ENCODE measurements at places on chromosomes 6 and 20. TPM values are rescaled to one million over a fixed set of nuclear protein-coding genes. Genes with fewer than 3 reads are reported as not detected.

The TRAPPC3L gene
- not detected for total RNA-seq

The SMPDL3A gene
- total RNA-seq = 1.4 TPM

The HLA-DQB2 gene
- not detected for total RNA-seq

The PLCB1 gene
- 17.6 TPM for total RNA-seq

The FRS3 gene
- total RNA-seq = 24.7 TPM

The AGPAT4 gene
- total RNA-seq = 11.9 TPM

The NKAPL gene
- not detected for total RNA-seq

DNA sequence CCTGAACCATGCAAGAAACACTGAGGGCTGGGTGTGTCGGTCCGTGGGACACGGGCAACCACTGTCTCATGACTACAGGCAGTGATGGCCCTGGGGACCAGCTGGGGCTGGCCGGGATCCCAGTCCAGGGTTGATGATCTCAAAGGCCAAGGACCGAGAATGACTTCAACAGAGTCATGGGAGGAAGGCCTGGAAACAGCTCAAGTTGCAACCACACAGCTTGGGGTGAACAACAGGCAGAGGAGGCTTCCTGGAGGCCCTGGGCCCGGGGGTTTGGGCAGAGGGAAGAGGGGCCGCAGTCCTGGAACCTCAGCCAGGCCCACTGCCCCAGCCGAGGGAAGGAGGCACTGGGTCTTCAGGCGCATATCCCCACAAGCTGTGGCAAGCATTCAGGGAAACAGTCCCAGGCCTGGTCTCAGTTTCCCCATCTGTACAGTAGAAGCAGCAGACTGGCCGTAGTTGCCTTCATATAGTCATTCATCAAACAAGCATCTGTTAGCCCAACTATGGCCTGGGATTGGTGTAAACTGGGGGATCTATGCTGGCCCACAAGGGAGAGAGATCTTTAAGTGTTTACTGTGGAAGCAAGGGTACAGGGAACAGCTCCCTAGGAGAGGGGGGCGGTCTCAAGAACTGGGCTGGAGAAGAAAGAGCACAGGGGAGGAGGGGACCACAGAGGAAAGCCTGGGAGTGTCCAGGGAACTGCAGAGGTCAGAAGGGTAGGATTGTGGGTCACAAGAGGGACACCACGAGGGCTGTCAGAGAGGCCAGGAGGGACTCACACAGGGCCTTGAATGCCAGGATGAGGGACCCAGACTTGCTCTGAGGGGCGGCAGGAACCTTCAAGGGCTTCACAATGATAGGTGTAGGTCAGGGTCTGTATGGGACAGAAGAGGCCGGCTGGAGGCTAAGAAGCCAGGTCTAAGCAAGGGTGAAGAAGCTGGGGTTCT is 2.1 kb downstream of the MYL9 start:
- H3K36me3 ChIP-seq = peaks cover 34% of the 10 kb centered on the region
- no peaks in the 10 kb centered on the region for H3K27me3 ChIP-seq
- H3K4me1 ChIP-seq = peaks cover 39% of the 10 kb centered on the region
- peak overlapping the region; percentile 67 for H3K4me3 ChIP-seq

DNA sequence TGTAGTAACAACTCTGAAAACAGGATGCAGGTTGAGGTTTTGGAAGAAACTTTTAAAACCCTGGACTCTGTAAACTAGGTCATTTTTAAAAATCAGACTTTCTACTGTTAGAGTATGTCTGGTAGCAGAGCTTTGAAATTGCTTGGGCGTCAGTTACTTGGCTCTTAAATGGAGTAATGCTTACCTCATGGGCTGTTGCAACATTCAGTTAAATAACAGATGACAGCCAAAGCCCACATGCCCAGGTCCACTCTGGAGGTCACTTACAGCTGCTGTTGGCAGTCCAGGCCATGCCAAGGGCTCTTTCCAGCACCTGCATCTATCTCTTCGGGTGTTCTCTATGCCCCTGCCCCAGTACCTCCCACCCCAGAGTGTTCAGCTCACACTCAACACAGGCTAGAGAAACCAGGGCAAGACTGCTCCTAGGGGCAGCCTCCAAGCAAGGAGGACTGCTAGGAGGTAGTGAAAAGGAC is 96.4 kb downstream of the BANF2 start:
- no peaks in the 10 kb centered on the region for H3K36me3 ChIP-seq
- H3K4me3 ChIP-seq = no peak overlapping the region
- no peaks in the 10 kb centered on the region for H3K27me3 ChIP-seq
- H3K27ac ChIP-seq = no peak overlapping the region

GRCh38 chr6:117706504-117706903 is 31.2 kb downstream of the NUS1 start:
- no peaks in the 10 kb centered on the region for H3K4me1 ChIP-seq
- peaks cover 14% of the 10 kb centered on the region for H3K36me3 ChIP-seq
- no peaks in the 10 kb centered on the region for H3K27me3 ChIP-seq
- no peak overlapping the region for H3K27ac ChIP-seq
- no peak for DNase-seq

GRCh38 chr6:147467886-147468285 is 40.6 kb upstream of the SAMD5 start:
- H3K4me1 ChIP-seq = no peaks in the 10 kb centered on the region
- no peak overlapping the region for H3K27ac ChIP-seq
- H3K4me3 ChIP-seq = no peak overlapping the region
- DNase-seq = no peak
- H3K27me3 ChIP-seq = no peaks in the 10 kb centered on the region

DNA sequence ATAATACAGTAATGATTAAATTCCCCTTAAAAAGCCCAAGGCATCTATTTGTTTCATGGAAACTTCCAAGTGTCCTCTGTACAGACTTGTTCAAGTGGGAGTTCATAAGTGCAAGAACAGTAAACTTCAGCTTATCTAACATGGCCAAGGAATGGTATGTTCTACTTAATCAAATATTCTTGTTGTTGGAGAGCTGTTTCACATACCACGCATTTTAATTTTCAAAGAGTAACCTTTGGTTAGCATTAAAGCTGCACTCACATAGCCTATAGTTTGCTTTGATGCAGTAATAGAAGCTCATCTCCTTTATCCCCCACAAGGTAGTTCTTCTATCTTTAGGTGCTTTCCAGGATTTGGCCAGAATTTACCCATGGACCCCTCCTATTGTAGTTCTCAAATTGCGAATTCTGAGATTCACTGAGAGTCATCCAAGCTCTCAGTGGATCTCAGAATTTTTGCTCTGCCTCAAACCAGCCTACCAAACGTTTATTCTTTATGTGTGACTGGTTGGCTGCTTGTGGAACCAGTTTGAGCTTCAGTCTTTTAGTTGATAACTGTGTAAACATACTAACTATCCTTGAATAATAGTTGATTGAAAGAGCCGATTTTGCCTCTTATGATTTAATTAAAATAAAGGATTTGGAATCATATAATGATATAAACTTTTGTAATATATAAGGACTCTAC is 668.0 kb upstream of the FLRT3 start:
- H3K4me3 ChIP-seq = no peak overlapping the region
- peak; percentile 15 for DNase-seq
- H3K27ac ChIP-seq = no peak overlapping the region

DNA sequence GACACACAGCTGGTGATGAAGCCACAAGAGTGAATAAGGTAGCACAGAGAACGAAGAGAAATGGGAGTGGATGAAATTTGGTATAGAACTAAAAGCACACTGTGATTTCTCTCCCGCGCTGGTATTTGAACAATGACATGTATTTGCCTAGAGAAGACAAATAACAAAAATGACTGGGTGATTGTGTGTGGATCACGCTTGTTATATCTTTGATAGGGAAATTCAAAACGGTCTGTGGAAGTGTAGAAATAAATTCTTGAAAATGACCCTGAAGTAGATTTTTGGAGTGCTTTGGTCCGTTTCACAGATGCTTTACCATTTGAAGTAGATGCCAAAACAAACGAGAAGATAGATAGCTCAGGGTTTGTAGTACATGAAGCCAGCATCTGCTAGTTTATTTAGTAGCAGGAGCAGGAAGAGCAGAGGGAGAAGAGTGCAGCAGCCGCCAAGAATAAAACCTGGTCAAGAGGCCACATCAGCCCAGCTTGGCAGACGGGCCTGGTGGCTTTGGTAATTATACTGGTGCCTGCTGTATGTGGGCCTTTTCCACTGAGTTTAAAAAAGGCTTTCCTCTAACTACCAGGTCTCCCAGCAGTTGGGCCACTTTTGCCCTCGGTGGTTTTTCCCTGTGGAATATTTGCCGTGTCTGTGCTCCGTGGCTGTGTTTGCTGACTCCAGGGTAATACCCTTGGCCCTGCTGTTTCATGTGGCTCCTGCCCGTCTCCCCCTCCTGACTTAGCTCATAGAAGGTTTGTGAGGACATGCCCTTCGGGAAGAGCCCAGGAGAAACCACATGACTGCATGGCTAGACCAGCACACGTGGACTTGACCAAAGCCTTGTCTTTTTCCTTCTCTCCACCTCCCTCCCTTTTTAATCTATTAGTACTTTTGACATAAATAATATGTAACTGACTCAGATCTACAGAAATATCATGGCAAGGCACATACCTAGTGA is 294.0 kb downstream of the SOX4 start:
- no peaks in the 10 kb centered on the region for H3K36me3 ChIP-seq
- H3K27ac ChIP-seq = peak overlapping the region; percentile 84

- no peaks in the 10 kb centered on the region for H3K27me3 ChIP-seq
- H3K4me3 ChIP-seq = peak overlapping the region; percentile 30
- H3K36me3 ChIP-seq = no peaks in the 10 kb centered on the region
- DNase-seq = peak; percentile 80
Observed at GRCh38 chr6:14211562-14211942, 94.0 kb downstream of the CD83 start.

DNA sequence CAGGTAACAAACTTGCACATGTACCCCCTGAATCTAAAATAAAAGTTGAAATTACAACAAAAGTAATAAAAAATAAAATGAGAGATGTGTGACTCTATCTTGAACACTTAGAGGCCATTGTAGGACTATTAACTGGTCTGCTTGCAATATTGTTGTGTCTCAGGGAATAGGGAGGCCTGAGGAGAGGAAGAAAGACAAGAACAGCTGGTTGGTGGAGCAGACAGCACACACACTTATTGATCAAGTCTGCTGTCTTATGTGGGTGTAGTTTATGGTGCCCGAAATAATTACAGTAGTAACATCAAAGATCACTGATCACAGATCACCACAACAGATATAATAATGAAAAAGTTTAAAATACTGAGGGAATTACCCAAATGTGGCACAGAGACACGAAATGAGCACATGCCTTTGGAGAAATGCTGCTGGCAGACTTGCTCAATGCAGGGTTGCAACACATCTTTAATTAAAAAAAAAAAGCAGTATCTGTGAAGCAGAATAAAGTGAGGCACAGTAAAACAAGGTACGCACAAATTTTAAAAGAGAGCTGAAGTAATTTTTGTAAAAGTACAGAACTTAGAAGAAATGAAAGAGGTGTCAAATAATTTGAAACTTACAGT is 110.1 kb upstream of the HDAC2 start:
- no peak overlapping the region for H3K27ac ChIP-seq
- no peak for DNase-seq
- H3K36me3 ChIP-seq = peaks cover 2% of the 10 kb centered on the region
- no peak overlapping the region for H3K4me3 ChIP-seq
- no peaks in the 10 kb centered on the region for H3K4me1 ChIP-seq

DNA sequence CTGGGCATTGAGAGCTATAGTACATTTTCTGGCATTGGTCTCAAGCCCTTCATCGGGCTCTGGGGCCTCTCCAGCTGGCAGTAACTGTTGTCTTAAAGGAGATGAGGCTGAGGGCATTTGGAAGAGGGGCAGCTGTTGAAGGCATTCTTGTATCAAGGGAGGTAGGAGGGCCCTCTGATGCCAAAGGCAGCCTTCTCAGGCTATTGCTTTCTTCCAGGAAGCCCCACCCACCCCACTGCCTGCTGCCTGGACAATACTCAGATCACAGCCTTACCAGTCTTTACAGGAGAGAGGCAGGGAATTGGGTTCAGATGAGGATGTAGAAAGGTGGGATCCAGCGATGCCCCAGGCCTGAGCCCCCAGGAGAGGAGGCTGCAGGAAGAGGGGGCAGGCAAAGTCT is 46.0 kb downstream of the CPXM1 start:
- peak; percentile 22 for DNase-seq
- no peak overlapping the region for H3K27ac ChIP-seq
- no peaks in the 10 kb centered on the region for H3K36me3 ChIP-seq
- no peaks in the 10 kb centered on the region for H3K4me1 ChIP-seq

DNA sequence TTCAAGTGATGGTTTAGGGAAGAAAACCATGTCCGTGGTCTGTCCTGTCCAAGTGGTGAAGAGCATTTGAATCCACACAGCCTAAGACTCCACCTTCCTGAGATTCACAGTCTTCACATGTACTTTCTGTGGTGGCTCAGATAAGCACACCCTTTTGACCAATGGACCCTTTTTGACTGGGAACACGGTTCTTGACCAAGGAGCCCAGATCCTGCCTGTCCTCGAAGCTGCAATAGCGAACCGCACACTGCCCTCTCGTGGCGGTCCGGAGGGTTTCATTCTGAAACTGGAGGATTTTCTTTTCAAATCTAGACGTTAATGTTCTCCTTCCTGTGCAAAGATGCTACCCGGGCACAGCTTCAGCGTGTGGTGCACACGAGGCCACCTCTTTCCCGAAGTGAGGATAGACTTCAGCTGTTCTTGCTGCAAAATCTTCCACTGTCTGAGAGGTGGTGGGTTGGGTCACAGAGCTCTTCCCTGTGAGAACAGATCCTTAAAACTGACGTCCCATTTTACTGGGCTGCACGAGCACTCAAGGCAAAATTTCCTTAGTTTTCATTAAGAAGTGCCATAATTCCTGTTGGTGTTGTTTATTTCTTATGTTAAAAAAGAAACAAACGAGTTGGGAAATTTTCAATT is 90.5 kb downstream of the SYNJ2 start:
- no peaks in the 10 kb centered on the region for H3K36me3 ChIP-seq
- H3K27me3 ChIP-seq = no peaks in the 10 kb centered on the region
- H3K4me1 ChIP-seq = no peaks in the 10 kb centered on the region

GRCh38 chr20:41609474-41609873 is 8.7 kb downstream of the CHD6 start:
- no peaks in the 10 kb centered on the region for H3K36me3 ChIP-seq
- no peak overlapping the region for H3K27ac ChIP-seq
- H3K27me3 ChIP-seq = no peaks in the 10 kb centered on the region
- H3K4me3 ChIP-seq = no peak overlapping the region

- DNase-seq = peak; percentile 71
- H3K27ac ChIP-seq = peak overlapping the region; percentile 14
- peaks cover 36% of the 10 kb centered on the region for H3K36me3 ChIP-seq
- peaks cover 7% of the 10 kb centered on the region for H3K4me1 ChIP-seq
- H3K4me3 ChIP-seq = no peak overlapping the region
- no peaks in the 10 kb centered on the region for H3K27me3 ChIP-seq
Observed at GRCh38 chr6:149405823-149406765, 6.0 kb downstream of the SUMO4 start.

DNA sequence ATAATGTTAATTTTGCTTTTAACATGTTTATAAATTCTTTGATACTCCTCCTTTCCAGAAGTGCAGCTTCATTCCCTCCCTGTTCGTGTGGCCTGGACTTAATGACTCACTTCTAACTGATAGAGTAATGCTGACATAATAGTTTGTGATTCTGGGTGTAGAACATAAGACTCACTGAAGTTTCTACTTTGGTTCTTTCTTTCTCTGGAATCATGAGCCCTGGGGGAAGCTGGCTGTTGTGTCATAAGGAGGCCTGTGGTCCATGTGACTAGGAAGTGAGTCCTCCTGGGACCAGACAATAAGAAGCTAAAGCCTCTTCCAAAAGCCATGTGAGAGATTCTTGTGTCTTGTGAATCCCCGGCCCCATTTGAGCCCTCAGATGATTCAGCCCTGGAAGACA is 30.5 kb upstream of the HLA-G start:
- no peaks in the 10 kb centered on the region for H3K4me1 ChIP-seq
- peaks cover 42% of the 10 kb centered on the region for H3K27me3 ChIP-seq
- H3K27ac ChIP-seq = no peak overlapping the region
- DNase-seq = no peak
- H3K36me3 ChIP-seq = no peaks in the 10 kb centered on the region

All from cardiac muscle cell (in vitro differentiated cells and primary cell).